ENCODE measurements at places on chromosomes 3 and 15.
A peak's percentile ranks its signal among the peaks of the same experiment; 100 is the strongest.

DNA sequence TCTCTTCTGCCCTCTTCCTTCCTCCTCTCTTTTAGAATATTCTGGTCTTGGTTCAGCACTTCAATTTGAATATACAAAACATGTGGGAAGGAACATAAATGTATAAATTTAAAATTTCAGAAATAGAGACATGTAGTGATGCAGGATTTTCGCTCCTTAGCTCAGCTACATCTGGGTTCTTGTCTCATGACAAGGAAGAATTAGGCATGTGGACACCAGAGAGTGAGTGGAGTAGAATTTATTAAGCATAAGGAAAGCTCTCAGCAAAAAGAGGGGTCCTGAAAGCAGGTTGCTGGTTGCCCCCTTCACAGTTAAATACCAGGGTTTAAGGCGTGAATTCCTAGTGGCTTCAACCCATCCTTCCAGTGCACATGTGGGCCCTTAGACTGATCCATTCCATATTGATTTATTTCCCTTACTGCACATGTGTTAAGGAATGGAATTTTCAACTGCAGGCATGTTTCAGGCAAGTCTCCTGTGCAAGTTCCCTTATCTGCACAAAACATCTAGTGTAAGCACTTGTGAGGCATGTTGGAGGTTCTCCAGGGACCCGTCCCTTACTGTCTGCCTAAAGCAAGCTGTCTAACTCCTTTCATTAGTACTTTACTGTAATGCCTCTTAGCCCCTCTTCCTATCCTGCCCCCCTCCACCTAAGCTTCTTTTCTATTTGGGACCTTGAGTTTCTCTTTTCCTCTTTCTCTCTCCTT lies 133.2 kb upstream of the STRIT1 start:
- no peak for DNase-seq

GRCh38 chr3:138846262-138846791 lies 11.6 kb upstream of the PIK3CB start:
- no peak for DNase-seq

- no peak for DNase-seq
Observed at GRCh38 chr3:136632625-136633081, 119.5 kb downstream of the STAG1 start.

GRCh38 chr15:77901921-77902750 lies 175.4 kb downstream of the TBC1D2B start:
- peak; percentile 21 for DNase-seq

- no peak for DNase-seq
Observed at GRCh38 chr3:158789592-158789991, 12.3 kb upstream of the MFSD1 start.

- no peak for DNase-seq
Observed at GRCh38 chr15:43446344-43446743, 46.6 kb downstream of the TP53BP1 start.

DNA sequence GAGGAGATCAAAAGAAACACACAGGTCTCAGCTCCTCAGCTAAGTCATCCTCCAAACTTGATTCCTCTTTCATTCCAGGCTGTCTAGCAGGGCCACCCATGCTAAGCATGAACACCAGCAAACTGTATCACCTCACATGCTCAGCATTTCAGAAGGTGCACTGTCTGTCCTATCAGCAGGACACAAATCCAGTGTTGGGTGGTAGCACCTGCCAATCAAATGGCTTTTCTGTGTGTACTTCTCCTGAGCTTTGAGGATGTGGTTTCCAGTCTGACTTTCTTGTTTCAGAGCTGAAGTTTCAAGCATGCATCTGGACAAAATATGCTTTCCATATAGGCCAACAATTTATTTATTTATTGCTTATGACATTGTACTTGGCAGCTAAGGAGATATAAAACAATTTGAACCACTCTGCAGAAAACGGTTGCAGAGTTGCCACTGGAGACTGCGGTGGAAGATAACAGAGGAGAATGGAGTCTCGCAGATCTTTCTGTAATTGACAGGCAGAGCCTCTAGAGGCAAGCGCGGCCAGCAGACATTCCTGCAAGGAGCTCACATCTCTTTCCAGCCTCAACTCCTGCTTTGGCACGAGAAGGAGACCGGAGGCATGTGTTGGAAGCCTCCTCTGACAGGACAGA lies 167.1 kb upstream of the WNT5A start:
- no peak for DNase-seq
